ENCODE measurements at places on chromosomes 16 and 17. TPM values are rescaled to one million over a fixed set of nuclear protein-coding genes. Genes with fewer than 3 reads are reported as not detected.

DNA sequence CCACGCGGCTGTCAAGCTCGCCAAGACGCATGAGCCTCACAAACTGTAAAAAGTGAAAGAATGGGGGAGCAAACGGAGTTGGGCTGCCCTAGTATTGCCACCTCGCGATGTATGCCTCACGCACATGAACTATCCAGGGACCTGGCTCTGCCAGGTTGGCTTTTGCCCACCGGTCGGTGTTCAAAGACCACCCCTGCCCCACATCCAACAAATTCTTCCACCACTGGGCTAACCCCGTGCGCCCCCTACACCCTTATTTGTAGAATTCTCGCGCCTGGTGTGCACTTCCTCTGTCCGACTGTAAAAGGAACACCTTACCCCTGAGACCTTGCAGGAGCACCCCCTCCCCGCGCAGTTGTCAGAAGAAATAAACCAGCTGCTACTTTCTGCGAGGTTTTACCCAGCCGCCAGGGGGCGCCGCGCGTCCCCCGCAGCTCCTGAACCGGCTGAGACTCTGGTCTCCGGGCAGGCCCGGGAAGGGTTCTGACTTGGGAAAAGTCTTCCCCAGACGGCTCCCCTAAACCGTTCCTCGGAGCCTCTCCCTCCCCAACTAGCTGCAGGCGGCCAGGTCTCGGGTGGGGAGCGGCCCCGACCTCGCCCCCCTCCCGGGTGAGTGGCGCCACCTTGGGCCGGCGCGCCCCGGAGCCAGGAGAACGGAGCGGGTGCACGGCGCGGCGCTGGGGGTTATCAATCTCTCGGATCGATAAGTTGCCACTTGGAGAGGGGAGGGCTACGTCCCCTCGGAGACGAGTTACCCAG lies 1.7 kb upstream of the ZNF423 start:
- DNase-seq: peak; percentile 71

- no peak for DNase-seq
Observed at GRCh38 chr17:81603846-81604610, 32.9 kb downstream of the NPLOC4 start.

- peak; percentile 75 for DNase-seq
Observed at GRCh38 chr16:57801809-57802340, 416 bp downstream of the KIFC3 start.

DNA sequence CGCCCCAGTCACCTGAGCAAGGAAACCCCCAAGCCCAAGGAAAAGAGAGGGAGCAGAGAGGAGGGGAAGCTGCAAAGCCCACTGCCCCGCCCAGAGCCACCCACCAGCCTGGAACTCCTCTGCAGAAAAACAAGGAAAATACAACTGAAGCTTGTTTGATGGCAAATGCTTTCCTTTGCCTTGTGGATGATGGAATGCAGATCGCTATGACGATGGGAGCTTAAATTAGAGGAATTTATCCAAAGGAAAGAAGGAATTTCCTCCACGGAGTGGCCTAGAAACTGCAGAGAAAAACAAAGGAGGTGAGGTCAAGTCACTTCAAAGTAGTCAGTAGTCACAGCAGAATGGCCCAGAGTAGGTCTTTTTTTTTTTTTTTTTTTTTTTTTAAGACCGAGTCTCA lies 31.5 kb upstream of the ASGR2 start:
- DNase-seq: no peak

GRCh38 chr16:1530349-1530882 lies 3.0 kb upstream of the TMEM204 start:
- no peak for DNase-seq

GRCh38 chr17:43608313-43608712 lies 53.4 kb downstream of the MEOX1 start:
- DNase-seq: no peak

GRCh38 chr17:73091770-73092522 lies 542 bp downstream of the SLC39A11 start:
- peak; percentile 35 for DNase-seq

KCNH4 gene
- 0.15 TPM for total RNA-seq

C16orf86 gene
- 2.2 TPM for total RNA-seq

DNA sequence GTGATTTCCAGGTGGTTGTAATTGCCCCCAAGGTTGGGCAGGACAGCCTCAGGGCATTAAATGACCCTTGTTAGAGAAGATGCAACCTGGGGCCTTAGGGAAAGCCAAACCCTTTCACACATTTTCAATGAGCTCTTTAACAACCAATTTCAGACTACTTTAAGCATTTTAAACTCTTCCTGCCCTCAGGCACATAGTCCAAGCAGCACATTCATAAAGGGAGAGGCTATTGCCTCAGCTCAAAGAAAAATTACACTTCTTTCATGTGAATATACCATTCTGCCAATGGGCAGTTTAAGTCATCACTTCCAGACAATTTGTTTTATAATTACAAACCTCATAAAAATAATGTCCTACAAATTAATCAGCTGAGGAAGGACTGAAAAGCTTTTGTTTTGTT lies 544.5 kb downstream of the NPIPA7 start:
- no peak for DNase-seq

KRT16 gene
- not detected for total RNA-seq

DNA sequence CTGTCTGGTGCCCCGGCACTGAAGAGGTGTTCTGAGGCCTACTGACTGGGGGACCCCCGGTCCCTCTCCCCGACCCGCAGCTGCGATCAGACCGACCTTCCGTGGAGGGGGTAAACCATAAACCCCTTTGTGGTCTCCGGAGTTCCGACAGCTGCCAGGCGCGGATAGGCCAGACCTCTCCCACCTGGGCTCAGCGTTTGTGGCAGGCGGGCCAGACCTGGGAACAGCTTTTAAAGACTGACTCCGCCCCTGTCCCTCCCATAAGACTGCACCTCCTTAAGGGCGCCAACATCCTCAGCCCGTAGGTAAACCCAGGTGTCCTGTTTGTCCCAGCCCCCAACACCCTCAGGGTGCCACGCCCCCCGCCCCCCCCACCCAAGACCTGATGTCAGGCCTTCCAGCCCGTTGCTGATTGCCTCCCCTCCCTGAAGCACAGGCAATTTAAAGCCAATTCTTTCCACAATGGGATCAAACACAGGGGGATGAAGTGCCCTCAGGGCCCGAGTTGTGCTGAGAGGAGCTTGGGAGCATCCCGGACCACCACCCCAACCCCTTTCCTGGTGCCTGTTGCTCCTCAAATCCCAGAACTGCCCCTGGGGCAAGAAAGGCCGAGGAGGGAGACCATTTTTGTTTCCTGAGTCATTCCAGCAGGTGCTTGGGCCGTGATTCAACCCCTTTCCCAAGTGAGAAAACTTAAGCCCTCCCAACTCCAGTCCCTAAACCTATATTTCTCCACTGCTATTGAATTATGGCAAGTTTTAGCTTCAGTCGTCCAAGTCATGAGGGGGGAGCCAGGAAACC lies at the start of gene SOX15:
TSS of gene SOX15 (minus strand) at position 204 of the 801 bp plus-strand sequence. CDS start 418 bp downstream, outside the sequence.
- no peak for DNase-seq
